Activated T-helper 1 cell treated with Interleukin-2 at 50 U/mL for 16 hours (primary cell): ENCODE measurements at places on chromosomes 2 and 18.

GRCh38 chr2:31729065-31729439 is 148.3 kb upstream of the SRD5A2 start:
- no peak for DNase-seq

DNA sequence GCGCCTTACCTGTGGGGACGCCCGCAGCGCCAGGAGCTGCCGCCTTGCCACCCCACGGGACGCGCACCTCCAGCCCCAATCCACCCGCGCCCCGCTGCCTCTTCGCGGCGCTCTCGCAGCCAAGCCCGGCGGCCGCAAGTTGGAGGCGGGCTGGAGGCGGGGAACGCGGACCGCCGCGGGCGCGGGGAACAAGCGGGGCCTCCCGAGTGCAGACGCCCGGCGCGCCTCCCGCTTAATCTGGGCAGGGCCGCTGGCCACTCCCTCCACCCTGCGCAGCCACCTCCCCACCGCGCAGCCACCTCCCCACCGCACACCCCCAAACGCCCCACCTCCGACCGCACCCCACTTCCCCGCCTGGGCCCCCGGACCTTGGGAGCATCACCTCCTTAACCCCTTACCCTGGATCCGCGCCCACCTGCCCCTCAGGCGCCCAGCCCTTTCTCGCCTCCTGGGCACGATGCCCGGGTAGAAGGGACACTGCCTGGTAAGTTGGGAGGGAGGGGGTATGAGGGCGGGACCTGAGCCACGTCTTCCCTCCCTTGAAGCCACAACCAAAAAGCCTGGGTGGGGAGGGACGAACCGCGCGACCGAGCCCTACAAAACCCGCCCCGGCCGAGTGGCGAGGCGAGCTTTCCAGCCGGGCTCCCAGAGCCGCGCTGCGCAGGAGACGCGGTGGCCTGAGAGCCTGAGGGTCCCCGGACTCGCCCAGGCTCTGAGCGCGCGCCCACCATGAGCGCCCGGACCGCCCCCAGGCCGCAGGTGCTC is at the start of the genes COL4A3 and COL4A4:
COL4A3 (plus strand) TSS at position 627 of the 765 bp plus-strand sequence; CDS start at position 730, 103 bp downstream.
COL4A4 (minus strand) TSS at position 208 of the 765 bp plus-strand sequence. CDS start 16,722 bp downstream, outside the sequence.
- DNase-seq, result no peak

- DNase-seq, result no peak
These were observed 165.6 kb upstream of the VRK2 start for GRCh38 chr2:57880967-57881366.

DNA sequence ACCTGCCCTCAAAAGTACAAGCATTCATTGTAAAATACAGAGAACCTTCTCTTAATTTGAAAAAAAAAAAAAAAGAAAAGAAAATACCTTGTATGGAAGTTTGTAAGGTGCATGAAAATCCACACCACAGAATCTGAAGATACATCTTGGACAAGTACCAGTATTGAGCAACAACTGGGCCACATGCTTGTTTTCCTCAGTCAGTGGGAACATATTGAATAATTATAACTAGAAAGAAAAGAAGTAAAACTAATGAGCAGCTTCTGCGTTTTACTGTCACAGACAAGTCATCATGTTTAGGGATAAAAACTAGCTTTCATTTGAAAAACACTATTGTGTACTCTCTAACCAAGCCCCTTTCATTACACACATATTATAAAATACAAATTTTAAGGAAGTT is 5.8 kb upstream of the PEX13 start:
- DNase-seq, result no peak

DNA sequence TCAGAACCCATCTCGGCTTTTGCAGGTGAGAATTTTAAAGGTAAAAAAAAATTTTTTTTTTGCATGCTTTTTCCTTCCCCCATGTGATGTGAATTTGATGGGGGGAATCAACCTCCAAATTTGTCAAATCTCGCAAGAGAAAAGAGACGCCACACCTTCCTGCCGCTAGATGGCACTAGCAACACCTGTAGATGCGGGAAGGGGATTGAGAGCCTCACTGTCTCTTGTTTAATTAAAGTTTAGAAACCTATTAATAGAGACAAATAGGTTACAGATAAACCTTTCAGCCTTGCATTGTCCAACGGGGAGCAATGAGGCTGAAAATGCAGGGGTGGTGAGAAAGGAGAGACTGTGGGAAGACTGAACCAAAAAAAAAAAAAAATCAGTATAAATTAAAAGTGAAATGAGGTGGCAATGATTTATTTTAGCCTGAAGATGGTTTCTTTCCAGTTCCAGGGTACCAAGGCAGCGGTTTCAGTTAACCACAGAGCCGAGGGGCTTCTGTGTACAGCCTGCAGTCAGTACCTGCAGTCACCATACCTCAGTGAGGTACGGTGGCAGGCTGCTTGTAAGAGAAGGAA is 84.6 kb downstream of the NRP2 start:
- DNase-seq, result peak; percentile 4

DNA sequence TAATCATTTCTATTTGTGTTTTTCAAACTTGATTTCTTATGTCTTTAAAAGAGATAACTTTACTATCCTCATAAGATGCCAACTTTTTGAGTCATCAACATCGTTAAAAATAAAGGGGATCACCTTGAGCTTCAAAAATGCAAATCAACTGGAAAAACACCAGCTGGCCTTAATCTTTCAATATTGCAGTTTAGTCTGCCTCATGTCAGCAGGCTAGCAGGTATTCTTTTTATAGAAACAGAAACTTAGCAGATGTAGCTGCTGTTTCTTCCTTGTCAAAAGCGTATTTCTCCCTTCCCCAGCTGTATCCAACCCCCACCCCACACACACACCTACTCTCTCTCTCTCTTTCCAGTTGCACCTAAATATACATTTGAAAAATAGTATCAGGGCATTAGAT is 154.1 kb upstream of the ZNF804A start:
- DNase-seq, result no peak

DNA sequence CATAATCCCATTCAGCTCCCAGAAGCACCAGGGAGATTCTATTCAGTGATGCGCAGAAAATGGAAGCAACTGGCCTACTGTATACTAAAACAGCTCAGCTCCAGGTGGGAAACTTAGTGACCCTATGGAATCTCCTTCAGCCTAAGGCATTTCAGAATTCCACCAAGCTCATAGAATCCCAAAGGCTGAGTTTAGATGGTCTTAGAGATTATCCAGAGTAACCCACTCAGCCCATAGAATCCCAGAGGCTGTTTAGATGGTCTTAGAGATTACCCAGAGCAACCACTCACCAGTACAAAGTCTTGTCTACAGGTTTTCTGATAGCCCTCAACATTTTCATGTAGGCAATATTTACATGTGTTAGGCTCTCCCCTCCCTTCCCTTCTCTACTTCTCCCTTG is 232.0 kb upstream of the SLC14A2 start:
- DNase-seq, result no peak

GRCh38 chr2:142868229-142868762 is 9.2 kb upstream of the KYNU start:
- no peak for DNase-seq

DNA sequence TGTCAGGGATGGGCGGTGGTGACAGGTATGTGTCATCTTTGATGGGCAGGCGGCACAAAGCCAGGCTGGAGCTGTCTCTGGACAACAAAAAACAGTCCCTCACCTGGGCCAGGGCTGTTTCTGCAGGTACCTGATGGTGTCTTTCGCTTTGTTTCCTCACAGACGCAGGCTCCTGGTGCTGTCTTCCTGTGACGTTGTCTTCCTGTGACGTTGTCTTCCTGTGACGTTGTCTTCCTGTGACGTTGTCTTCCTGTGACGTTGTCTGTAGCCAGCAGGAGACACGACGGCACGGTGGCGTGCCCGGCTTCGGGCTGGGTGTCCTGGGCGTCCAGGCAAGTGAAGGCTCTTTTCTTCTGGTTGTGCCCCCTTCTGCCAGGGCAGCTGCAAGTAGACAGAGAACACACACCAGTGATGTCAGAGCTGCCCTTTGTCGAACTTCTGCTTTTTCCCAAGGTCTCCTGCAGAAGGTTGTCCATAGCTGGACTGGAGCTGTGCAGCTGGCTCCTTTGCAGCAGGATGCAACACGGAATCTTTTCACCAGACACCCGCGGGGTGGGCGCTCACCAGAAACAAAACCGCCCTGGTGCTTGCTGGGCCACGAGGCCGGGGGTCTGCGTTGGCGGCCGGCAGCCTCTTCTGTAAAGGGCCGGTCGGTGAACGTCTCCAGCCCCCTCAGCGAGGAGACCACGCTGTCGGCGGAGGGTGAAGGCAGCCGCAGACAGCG is 21.1 kb downstream of the GPR35 start:
- no peak for DNase-seq

DNA sequence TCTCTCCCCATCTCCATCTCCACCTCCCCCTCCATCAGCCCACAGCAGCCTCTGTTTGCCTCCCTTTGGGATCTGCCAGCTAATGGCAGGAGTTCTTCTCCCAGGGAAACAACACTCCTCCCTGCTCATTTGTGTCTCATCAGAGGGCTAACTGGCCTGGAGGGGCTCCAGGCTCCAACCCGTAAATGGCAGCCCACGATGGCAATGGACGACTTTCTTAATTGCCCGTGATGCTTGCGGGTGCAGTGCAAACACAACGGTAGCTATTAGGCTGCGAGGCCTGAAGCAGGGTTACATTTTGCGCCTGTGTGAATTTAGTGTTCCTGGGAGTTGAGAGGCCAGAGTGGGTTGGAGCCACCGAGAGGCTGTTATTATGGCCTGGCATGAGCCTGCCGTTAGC is 285.1 kb downstream of the TNS1 start:
- DNase-seq, result no peak

DNA sequence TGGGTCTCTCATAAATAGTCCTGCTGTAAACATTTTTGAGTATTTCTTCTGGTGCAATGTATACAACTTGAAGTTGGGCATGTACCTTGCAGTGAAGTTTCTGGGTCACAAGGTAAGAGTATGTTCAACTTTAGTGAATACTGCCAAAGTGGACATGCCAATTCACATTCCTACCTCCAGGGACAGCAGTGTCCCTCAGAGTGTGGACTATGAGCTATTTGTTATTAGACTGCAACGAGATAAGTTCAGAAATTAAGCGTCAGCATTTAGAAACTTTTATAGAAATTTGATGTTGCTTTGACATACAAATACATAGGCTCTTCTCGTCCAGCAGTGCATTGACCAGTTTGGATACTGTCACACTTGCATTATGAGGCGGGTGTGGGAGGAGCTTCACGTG is 7.2 kb upstream of the ACKR3 start:
- no peak for DNase-seq

- no peak for DNase-seq
These were observed 123.8 kb downstream of the SPTBN1 start for GRCh38 chr2:54579682-54580620.

DNA sequence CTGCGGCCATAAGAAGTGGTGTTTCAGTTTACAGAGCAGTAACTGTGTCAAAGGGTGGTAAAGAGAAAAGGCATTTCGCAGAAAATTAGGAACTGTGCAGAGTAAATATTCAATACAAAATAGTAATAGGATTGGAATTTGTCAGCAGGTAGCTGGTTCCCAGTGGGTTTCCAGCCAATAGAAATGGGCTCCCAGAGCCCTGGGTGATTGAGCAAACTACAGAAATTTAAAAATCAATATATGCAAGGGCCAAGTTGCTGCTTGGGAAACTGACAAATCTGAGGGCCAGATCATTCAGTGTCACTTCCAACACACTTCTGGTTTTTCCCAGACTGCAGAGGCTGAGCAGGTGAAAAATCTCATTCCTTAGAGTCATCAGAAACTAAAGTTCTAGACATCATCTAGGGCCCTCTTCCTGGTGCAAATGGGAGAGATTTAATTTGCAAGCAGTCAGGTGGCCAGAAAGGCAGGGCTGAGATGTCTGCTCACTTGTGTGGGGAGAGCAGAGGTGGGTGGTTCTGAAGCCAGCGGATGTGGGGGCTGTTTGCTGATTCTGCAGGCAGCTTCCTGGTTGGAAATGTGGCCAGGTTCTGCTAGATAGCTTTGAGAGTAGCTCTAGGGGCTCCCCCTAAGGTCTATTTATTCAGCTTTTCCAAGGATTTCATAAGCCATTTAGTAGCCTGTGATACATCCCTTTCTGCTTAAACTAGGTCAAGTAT is 182.4 kb downstream of the NCK2 start:
- DNase-seq, result peak; percentile 52

DNA sequence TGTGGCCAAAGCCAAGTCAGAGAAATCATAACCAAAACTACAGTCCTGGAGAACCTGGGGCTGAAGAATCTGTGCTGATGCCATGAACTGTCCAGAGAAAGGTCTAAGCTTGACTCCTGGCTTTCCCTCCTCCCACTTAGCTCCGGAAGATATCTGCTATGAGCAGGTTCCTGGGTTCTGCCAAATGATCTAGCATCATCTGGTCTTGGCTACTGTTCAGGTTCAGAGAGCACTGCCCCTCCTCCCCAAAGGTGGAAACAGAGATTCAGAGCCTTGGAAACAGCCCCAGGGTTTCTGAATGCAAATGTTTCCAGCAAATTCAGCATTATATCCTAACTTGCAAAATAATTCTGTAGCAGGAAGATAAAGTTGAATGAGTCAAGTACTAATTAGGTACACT is 219.2 kb upstream of the SP5 start:
- no peak for DNase-seq

DNA sequence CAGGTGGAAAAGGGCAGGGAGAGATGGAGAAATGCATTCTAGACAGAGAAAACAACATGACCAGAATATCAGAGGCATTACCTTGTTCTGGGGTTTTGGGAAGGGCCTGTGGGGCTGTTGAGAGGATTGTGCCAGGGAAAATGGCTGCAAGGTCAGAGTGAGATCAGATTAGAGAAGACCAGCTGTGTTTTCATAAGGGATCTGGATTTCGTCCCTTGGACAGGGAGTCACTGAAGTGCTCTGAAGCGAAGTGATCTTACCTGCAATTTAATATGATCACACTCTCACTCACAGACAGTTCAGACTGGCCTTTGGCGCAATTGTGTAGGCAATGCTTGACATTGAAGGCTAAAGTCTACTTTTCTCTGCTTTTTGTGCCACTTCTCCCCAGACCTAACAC is 20.3 kb upstream of the REG3G start:
- DNase-seq, result no peak

- DNase-seq, result no peak
These were observed 35.9 kb downstream of the TAF4B start for GRCh38 chr18:26262156-26262555.

- no peak for DNase-seq
These were observed 63.3 kb upstream of the ZNF236 start for GRCh38 chr18:76759056-76759455.

- no peak for DNase-seq
These were observed 104.9 kb upstream of the LYPD6 start for GRCh38 chr2:149225446-149225845.

- no peak for DNase-seq
These were observed 270.3 kb upstream of the LINC00305 start for GRCh38 chr18:64419156-64419555.

GRCh38 chr2:66024391-66024790 is 410.5 kb upstream of the MEIS1 start:
- no peak for DNase-seq

DNA sequence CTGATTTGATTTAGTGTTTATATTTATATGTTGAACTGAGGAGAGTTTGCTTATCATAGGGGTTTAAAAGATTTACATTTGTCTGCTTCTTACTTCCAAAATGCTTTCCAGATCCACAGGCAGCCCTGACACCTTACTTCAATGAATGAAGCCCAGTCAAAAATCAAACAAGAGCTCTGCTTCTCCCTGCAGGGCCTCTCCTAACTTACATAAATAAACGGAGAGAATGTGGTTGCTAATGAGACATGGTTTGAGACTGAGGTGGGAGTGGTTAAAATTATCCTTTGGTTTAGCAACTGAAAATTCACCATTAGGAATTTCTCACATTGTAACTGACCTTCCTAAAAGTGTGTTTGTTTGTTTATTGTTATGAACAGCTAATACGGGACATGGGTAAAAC is 612.3 kb upstream of the FANCL start:
- DNase-seq, result no peak
